ENCODE measurements at places on chromosomes 2 and 18.

DNA sequence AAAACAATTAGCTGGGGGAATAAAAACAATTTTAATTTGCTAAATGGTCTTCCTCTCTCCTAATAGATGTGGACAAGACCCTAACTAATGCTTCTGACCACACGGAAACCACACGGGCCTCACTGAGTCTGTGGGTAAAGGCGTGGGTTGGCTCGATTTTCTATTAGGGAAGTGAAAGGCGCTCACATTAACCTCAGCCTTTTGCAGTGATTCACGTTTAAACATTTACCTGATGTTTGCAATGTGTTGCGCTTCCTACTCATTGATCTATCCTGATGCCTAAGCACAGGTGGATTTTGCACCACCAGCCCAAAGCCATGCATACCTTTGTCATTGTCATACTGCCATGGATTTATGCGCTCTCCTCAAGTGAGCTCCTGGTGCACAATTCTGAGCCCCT is 35.6 kb upstream of the NRP2 start:
- DNase-seq: no peak

- DNase-seq: no peak
These were observed 5.5 kb downstream of the TMEM177 start for GRCh38 chr2:119684518-119684917.

DNA sequence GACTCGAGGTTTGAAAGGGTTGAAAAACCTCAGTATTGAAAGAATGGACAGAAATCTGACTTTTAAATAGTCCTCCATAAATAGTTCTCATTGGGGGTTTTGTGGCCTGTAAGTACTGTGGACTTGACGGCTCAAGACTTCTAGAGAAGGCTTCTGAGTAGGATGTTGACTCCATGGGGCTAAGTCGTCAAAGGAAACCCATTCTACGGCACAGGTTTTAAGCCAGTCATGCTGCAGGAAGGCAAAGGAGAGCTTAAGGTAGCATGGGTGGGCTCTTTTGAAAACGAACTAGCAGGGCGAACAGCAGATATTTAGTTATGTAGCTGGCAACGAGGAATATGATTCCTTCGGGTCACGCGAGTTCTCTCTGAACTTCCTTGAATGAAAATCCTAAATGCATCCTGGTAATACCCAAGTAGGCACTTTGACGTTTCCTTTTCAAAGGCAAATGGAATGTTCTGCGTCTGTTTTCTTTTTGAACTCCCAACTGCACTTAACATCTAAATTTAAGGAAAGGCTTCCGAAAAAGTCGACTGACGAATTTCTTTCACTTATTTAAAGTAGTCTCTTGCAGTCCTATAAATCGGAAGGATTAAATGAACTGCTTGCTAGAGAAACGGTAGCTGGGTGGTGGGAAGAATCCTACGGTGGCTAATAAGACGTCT is 1.1 kb upstream of the NEDD4L start:
- DNase-seq: no peak

- no peak for DNase-seq
These were observed 14.7 kb upstream of the ERCC3 start for GRCh38 chr2:127308586-127309138.

- DNase-seq: no peak
These were observed 38.1 kb upstream of the HNRNPA3 start for GRCh38 chr2:177174486-177174885.

DNA sequence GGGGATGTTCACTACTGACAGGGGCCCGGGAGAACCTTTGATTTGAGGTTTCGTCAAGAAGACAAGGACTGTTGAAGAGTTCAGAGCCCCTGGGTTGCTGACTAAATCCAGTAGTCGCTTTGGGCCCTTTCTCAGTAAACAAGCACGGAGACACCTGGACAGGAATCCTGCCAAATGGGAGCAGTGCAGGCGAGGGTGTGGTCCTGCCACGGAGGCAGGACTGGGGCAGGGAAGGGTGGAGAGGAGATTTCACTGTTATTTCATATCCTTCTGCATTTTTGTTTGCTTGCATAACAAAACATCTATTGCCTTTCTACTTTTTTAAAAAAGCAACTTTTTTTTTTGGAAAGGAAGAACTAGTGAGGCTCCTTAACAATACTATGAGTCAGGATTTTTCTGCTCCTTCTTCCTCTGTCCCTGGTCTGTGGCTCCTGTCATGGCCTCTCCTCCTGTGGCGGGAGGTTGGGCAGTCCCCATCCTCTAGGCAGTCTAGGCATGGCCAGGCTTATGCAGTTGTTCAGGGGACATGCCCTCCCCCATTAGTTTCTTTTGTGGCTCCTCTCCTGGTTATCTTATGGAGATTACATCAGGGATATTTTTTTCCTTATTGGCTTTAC is 57.7 kb downstream of the ARHGEF4 start:
- DNase-seq: no peak

- no peak for DNase-seq
These were observed 15.0 kb downstream of the SLC3A1 start for GRCh38 chr2:44290261-44290660.

- no peak for DNase-seq
These were observed 203.4 kb downstream of the CTNNA2 start for GRCh38 chr2:79716266-79716665.

DNA sequence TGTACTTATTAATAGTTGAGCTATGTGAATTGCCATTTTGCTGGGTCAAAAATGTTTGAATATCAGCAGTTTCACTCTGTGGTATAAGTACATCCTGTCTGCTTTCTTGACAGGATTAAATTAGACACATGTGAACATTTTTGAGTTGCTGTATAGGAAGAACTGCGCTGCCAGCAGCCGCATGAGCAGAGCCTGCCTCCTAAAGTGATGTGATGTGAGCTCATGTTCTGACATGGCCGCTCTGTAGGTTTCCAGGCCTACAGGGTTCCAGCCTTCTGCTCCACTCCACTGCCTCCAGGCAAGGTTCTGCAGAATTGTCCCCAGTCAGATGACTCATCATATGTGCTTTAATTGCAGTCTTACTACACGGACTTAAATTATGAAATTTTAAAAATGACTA is 119.7 kb upstream of the NFATC1 start:
- DNase-seq: peak; percentile 8

DNA sequence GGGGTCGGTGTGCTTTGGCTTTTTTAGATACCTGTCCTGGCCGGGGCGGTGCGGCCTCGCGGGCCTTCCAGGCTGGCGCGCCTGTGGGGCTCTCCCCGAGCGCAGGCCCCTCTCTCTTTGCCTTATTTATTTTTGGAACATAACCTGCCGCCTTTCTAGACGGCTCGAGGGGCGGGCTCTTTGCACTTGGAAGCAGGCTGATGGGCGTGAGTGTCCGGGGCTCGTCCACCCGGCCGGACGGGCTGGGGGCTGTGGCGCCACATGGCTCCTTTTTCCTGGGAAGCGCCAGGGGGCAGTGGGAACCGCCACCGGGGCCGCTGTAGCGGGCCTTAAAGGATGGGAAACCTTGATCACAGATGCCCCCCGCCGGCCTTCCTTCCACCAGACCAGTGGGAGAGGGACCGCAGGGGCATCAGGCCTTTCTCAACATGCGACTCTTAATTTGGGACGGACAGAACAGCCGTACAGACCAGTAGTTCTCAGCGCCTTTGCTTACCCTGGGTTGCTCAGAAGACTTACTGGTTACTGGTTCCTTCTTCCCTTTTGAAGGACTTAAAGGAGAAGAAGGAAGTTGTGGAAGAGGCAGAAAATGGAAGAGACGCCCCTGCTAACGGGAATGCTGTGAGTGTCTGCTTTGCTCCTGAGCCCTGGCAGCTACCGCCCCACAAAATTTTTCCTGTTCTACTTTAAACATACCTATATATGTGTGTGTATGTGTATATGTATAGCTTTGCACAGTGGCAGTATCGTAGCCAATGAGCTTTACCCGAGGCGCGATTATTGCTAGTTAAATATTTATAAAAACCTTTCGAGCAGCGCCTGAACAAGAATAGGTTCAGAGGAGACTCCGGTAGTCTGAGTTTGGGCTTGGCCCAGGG is 2.7 kb downstream of the PTMA start:
- DNase-seq: peak; percentile 37

GRCh38 chr2:20018601-20019152 is 6.2 kb upstream of the MATN3 start:
- no peak for DNase-seq

GRCh38 chr2:134233728-134234136 is 20.1 kb upstream of the MGAT5 start:
- no peak for DNase-seq

DNA sequence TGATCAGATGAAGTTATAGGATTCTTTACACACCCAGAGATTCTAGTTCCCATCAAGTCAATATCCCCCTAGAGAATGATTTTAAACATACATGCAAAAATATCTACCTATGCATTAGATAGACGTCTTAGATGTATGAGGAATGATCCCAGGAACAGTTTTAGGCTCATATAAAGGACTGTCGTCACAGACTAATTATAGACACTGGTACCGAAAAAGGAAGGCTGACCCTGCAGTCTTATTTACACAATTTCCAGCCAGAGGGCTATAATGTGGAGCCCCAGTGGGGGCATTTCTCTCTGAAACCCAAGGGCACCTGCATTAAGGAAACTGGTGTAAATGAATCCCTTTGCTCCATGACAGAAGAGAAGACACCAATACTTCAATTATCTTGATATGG is 170.4 kb downstream of the ZNF521 start:
- DNase-seq: no peak

DNA sequence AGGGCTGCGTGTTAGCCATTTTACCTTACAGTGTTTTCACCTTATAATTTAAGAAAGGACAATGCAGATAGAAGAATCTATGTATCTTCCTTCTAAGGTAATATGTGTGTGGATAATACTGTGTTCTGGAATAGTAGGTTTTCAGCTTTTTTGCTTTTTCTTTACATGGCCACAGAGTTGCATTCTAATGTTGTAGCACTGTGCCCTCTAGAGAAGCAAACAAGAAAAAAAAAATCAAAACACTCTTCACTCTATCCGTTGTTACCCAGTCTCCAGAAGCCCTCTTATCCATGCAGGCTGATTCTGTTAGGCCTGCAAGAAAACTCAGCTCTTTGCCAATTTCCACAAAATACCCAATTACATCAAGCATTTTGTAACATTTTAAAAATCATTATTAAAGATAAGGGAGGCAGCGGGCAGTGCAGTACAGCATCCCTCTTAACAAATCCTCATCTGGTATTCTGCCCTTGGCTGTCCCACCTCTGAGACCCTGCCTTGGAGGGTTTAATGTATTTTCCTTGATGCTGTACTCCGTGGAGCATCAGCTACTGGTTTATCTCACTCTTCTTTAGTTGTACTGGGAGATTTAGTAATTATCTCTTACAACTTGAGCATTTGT is 41.8 kb downstream of the CDH7 start:
- no peak for DNase-seq

- DNase-seq: no peak
These were observed 99.5 kb downstream of the DTNA start for GRCh38 chr18:34809451-34810072.

- DNase-seq: no peak
These were observed 593.4 kb downstream of the DCC start for GRCh38 chr18:52933356-52933755.

DNA sequence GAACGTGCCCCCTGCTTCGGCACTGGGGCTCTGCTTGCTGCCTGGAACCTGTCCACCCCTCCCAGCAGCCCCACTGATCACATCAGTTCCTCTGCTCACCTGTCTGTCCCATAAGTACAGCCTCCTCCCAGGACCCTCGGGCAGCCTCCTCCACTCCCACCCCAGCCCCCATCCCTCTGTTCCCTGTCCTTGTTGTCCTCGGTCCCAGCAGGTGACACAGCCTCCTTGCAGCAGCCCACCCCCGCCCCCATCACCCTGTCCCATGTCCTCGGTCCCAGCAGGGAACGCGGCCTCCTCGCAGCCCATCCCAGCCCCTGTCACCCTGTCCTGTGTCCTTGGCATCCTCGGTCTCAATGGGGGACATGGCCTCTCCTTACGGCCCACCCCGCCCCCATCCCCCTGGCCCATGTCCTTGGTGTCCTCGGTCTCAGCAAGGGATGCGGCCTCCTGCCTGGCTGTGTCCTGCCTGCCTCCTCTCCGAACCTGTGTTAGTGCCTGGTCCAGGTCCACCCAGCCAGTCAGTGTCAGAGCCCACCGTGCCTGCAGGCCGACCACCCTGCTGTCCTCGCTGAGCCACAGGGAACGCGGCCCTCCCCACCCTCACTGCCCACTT is 4.3 kb upstream of the OTOS start:
- no peak for DNase-seq

DNA sequence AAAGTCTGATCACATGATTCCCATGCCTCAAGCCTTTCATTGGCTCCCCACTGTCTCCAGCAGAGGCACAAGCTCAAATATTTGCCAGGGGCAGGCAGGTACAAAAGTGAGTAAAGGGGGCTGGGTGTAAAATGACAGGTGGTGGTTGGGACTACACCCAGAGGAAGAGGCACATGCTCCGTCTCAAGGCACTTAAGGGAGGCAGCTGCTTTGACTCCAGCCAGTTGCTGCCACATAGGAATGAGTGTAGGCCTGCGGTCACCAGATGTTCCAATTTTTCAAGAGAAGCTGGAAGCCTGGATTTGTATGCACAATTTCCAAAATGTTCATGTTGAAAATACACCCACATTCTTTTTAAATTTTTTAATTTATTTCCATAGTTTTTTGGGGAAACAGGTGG is 164.4 kb downstream of the UPP2 start:
- no peak for DNase-seq

DNA sequence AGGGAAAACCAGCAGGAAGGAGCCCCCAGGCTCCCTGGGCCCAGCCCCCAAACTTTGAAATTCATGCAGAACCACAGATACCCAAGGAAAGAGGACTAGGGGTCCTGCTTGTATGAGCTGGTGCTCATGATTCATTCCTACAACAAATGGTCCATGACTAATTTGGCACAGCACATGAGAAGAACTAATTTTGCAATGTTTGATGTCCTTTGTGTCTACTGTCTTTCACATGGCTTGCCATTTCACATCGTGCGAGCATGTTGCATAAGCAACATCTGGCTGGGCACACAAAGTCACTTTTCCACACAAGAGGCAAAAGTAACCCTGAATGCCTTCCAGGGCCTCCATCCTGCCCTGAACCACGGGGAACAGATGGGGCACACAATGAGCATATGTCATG is 149.6 kb upstream of the APCDD1 start:
- no peak for DNase-seq

DNA sequence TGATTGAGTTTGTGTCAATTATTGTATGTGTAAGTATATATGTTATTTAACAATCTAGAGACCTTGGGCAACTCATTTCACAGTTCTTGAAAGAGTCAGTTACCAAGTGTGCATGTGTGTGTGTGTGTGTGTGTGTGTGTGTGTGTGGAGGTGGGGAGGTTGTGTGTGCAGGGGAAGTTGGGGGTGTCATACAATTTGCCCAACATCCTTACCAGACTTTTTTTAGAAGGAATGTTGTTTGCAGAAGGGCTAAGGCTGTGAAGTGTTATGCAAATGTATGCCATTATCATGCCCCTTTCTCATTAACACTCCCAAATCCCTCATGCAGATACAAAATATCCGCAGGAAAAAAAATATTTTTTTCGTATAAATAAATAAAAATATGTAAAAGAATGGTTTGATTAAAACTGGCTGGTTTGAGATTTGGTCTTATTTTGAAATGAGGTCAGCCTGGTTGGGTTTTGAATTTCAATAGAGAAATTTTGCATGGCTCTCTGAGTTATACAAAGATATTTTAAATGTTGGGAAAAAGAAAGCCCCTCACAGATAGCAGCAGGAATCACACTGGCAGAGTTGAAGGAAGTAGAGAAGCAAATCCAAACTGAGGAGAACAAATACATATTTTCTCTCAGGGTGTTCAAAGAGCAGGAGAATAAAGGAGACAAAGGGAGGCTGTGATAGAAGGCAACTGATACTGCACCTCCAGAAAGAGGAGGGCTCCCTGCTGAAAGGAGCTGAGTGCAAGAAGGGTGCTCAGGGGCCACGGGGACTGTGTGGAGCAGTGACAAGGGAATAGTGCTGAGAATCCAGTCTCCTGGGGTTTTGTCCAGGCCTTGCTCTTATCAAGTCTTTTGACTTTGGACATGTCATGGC is 1365.5 kb upstream of the CELF4 start:
- DNase-seq: no peak

- DNase-seq: no peak
These were observed 30.6 kb upstream of the CEP68 start for GRCh38 chr2:65025453-65026123.
